Substantia nigra (tissue), 51 donors: ENCODE measurements at places on chromosomes 2 and 18.

DNA sequence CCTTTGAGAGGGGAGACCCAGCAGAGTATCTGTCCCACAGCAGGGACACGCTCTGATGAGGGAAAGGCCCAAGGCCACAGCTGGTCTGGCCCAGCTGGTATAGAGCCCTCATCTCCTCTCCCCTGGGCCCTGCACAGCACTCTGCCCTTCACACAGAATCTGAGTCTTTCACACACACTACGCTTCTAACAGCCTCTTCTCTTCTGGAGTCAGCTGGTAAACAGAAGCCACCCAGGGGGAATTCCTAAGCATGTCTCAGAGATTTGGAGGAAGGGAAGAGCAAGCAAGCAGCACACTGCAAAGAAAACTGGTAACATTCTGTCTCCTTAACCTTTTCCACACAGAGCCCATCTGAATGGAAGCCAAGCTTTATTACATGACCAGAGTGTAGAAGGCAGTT lies 121.1 kb upstream of the ACAA2 start:
- no peak for DNase-seq

DNA sequence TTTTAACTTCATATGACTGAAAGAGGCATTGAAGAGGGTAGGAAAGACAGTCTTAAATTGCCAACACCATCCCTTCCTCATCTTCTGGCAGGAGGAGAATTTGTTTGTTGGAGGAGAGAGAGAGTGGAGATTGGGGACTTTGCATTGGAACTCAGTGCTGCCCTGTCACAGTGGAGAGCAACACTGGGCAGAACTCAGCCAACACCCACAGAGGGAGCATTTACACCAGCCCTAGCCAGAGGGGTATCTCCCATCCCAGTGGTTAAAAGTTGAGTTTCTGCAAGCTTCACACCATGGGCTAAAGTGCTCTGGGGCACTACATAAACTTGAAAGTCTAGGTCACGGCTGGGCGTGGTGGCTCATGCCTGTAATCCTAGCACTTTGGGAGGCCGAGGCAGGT lies 174.1 kb downstream of the ANKRD30B start:
- DNase-seq, result no peak

GRCh38 chr18:3265564-3266033 lies 3.7 kb downstream of the MYL12B start:
- no peak for DNase-seq

GRCh38 chr2:26559556-26559955 lies 81.6 kb downstream of the CIB4 start:
- DNase-seq, result no peak

DNA sequence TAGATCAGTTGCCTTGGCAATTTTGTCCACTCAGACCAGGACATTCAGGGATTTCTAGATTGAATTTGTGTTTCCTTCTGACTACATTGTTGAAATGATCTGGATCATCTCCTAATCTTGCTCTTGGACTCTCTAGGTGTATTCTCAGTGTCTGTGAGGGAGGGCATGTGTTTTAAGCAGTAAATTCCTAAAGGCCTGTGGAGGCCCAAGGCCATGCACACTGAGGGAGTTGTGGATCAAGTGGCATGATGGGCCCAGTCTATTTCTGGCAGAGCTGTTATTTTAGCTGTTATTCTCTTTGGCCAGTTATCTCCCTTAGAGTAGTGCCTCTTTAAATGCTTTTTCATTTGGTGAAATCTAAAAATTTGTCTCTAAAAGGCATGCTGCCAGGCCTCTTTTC lies 144.9 kb downstream of the RPIA start:
- no peak for DNase-seq

GRCh38 chr2:64524604-64525316 lies 632 bp downstream of the AFTPH start:
- no peak for DNase-seq
